Activated CD4-positive, CD25-positive, alpha-beta regulatory T cell treated with anti-CD3 and anti-CD28 coated beads, Interleukin-2, amount 50 U/mL, for 24 hours (primary cell): ENCODE measurements at places on chromosomes 16 and 17.

DNA sequence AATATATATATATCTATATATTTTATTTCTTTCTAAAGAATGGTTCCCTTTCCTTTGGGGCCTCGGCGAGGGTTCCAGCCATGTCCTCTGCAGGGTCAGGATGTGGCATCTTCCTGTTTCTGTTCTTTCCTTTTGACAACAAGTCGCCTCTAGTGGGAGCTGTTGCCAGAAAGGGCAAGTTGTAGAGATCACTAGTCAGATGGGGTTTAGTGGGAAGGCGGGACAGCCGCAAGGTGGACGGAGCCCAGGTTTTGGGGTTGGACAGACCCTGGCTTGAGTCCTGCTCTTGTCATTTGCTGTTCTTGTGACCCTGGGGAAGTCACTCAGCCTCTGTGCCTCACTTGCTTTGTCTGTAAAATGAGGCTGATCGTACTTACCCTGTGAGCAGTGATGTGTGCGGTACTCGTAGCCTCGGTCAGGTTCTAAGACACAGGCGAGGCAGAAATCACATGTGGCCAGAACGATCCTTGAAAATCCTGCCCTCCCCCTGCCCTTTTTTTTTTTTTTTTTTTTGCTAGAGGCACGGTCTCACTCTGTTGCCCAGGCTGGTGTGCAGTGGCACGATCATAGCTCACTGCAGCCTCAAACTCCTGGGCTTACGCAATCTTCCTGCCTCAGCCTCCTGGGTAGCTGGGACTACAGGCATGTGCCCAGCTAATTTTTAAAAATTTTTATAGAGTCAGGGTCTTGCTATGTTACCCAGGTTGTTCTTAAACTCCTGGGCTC is 80.1 kb downstream of the ABCC6 start:
- no peak for ATAC-seq

DNA sequence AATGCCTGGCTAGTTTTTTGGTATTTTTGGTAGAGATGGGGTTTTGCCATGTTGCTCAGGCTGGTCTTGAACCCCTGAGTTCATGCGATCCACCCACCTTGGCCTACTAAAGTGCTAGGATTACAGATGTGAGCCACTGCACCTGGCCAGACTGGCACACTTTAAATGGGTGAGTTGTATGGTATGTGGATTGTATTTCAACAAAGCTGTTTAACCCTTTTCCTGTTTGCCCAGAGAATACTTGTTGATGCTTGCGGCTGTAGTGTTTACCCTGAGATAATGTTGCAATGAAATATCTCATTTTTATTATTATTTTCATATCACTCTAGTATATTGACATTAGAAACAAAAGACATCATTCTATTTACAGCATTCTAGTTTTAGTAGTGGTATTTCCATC is 17.1 kb upstream of the TMEM94 start:
- no peak for ATAC-seq

- peak; percentile 90 for ATAC-seq
These were observed 23.5 kb downstream of the USP36 start for GRCh38 chr17:78817123-78817522.

- ATAC-seq, result peak; percentile 27
These were observed 46.1 kb downstream of the CYTH1 start for GRCh38 chr17:78735832-78736525.
